ENCODE measurements at places on chromosomes 16 and 17.

DNA sequence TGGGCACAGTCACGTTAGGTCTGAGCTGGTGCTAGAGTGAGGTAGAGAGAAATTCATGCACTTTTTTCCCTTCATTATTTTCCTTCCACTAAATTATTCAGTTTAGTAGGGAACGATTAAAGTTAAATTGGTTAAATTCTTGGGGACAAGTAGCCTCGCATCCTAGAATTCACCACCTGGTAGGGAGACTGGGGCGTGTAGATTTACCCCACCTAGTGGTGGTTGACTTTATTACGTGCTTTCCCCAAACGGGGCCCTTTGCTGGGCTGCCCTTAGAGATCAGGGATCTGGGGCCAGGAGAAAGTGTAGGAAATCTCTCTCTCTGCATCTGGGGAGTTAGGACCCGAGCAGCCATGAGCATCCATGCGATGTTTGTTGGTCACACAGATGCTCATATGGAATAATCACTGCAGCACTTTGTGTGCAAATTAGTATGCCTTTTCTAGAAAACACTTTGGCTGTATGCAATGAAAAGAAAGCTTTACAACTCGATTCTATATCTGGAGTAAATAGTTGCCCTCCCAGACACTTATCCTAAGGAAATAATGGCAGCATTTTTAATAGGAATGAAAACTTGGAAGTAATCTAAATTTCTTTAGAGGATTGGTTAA is 107.0 kb downstream of the PLCG2 start:
- DNase-seq = peak; percentile 46

DNA sequence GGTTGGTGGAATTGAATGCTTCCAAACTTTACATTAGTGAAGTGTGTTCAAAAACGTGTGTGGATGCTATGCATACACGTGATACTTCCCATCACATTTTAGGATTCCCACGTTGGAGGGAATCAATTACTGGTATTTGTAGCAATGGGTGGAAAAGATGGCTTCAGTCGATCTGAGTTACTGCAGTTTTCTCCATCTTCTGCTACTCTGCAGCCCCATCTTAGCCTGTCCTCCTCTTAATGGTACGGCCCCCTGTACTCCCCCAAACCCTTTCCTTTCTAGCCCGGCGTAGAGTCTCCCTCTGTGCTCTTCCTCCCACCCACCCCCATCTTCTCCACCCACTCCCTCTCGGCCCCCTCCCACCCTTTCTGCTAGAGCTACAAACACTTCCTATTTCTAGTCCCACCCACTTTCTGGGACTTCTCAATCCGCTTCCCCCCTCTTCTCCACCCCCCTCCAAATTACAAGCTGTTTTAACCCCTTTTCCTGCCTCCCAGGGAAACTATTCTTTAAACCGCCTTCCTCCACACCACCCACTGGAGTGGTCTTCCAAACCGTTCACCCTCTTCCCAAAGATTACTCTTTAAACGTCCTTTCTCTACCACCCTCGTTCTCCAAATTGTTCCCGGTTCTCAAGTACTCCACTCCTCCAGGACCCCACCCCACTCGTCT is 1.1 kb downstream of the CHTF8 start:
- DNase-seq = no peak

DNA sequence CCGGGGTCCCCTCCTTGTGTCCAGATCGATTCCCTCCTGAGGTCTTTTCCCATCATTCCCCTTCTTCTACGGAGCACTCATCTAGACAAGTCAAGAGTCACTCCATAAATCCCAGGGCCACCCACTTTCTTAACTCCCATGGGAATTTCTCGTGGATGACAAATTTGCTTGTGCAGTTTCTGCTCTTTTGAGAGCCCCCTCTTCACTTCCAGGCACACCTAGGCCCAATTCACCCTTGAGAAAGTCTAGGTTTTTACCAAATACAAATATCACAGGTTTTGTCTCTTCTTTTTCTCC is 522 bp upstream of the POLDIP2 start:
- no peak for DNase-seq

GRCh38 chr16:23155445-23156049 is 6.3 kb upstream of the USP31 start:
- DNase-seq = no peak

DNA sequence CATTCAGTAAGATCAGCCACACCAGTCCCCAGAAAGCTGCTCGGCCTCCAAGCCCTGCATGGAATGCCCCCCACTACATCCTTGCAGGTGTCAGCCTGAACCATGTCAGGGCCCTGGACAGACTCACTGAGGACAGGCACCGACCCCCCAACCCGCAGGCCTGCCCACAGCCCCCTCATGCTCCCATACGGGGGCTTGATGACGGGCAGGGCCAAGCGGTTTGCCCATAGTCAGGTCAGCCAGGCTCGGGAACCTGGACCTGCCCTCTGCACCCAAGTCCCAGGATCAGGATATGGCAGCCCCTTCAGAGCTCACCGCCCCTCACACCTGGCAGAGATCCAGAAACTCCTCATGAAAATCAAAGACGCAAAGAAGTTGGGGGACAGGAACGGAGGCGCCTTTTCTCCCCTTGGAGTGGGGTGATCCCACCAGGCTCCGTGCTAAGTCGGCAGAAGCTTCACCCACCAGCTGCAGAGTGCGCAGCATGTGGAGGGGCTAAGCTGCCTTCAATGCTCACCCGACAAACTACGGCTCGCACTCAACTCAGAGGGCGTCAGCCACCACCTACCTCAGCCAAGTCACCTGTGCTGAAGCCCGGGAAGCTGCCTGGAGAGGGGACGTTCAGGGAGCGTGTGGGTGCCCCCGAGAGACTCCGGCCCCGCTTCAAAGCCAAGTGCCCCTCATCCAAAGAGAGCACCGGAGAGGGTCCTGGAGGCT is 26.5 kb downstream of the GNPTG start:
- DNase-seq = no peak

DNA sequence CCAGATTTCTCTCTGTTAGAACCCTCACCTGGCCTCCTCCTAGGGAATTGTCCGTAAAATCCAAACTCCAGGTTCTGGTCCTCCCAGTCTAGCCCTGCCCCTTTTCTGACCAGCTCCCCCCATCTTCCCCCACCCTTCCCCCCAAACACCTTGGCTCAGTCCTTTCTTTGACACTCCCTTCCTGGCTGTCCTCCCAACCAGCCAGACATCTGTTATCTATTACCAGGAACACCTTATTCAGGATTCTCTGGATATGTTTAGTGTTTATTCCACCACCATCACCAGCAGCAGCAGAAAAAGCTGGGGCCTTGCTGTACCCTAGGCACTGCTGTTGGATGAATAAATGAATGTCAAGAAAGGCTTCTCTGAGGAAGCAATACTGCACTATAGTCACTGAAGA is 4.0 kb upstream of the CMTM3 start:
- no peak for DNase-seq

GRCh38 chr16:89547860-89548259 is 12.6 kb upstream of the RPL13 start:
- DNase-seq = no peak

- DNase-seq = no peak
These were observed 3.2 kb downstream of the THRA start for GRCh38 chr17:40065769-40066510.

- no peak for DNase-seq
These were observed 949.6 kb downstream of the CDH11 start for GRCh38 chr16:64172226-64172625.

GRCh38 chr17:11142231-11142630 is 98.8 kb upstream of the SHISA6 start:
- DNase-seq = no peak

GRCh38 chr17:53135969-53136368 is 686.8 kb upstream of the KIF2B start:
- no peak for DNase-seq

DNA sequence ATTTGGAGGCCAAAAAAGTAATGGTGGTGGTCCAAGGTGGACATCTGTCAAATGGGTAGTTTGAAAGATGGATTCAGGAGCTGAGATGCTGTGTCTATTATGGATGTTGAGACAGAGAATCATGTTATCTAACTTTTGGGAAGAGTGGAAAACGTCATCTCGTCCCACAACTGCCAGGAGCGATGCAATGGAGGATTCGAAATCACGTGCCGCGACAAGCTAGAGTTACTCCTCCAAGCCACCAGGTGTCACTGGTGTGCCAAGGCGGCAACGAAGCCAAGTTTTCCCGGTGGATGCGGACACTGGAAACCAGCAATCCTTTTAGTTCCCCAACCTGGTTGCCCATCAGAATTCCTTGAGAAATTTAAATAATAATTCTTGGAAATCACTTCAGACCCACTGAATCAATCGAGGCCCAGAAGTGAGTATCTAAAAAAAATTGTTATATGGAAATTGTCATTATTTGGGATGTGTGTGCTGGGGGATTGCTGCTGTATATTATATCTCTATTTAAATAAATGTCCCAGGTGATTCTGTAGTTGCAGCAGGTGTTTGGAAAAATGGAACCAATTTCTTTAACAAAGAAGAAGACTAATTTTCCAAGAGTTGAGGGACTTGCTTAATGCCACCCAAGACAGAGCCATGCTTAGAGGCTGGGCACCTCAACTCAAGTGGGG is 206.1 kb downstream of the HAPSTR1 start:
- no peak for DNase-seq

GRCh38 chr16:13479549-13479948 is 440.4 kb upstream of the ERCC4 start:
- no peak for DNase-seq

GRCh38 chr16:49023050-49023449 is 258.6 kb downstream of the CBLN1 start:
- DNase-seq = no peak

DNA sequence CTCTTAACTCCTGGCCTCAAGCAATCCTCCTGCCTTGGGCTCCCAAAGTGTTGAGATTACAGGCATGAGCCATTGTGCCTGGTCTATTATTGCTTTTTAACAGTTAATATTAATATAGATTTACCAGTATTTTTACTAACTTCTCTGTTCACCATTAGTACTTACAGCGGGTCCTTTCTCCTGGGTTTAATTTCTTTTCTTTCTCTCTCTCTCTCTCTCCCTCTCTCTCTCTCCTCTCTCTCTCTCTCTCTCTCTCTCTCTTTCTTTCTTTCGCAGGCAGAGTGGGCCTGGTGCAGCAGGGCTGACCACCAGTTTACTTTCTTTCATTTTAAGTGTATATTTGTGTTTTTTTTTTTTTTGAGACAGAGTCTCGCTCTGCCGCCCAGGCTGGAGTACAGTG is 14.7 kb upstream of the DHX40 start:
- DNase-seq = no peak

- no peak for DNase-seq
These were observed 22.3 kb downstream of the GJC1 start for GRCh38 chr17:44807817-44808155.

DNA sequence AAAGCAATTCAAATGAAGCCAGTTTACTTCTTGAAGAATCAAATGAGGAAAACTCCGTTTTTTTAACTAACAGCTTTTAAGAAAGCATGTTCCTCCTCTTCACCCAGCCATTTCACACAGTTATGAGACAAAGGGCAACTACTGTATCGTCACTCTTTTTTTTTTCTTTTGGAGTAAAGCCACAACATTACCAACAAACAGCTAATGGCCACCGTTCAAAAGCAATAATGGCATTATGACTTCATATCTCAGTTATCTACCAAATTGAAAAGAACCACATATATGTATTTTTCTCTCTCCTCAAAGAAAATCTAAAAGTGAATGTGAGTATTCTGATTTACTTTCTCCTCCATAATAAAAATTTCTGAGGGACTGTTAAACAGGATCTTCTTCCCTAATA is 14.5 kb downstream of the GRB2 start:
- no peak for DNase-seq

- DNase-seq = no peak
These were observed 629.7 kb upstream of the KIF2B start for GRCh38 chr17:53193044-53193443.

DNA sequence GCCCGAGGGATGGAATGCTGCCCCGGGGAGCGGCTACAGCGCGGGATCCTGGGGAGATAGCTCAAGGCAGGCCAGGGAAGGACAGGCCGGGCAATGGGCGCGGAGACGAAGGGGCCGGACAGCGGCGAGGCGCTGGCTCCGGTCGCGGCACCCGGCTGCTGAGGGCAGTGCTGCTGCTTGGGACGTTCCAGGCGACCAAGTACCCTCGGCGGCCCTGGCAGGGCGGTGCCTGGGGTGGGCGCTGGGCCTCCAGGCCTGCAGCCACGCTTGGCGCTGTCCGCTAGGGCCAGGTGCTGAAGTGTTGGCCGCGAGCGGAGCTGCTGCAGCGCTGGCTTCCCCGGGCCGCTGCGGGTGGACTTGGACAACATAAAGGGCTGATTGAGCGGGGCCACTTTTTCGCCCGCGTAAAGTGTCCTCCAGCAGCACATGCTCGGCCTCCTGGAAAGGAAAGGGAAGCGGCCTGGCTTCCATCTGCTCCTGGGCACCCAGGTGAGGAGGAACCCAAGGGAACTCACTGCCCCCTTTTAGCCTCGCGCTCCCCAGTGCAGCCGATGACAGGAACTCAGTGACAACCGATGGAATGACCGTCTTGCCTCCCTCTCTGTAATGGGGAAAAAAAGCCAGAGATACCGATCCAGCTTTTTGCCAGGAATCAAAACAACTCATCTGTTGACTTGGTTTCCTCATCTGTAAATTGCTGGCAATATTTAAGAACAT is 23.7 kb downstream of the CLEC3A start:
- DNase-seq = no peak

- DNase-seq = no peak
These were observed 52.3 kb downstream of the KPNA2 start for GRCh38 chr17:68087851-68088250.

GRCh38 chr17:66275651-66276050 is 26.8 kb upstream of the PRKCA start:
- DNase-seq = no peak

DNA sequence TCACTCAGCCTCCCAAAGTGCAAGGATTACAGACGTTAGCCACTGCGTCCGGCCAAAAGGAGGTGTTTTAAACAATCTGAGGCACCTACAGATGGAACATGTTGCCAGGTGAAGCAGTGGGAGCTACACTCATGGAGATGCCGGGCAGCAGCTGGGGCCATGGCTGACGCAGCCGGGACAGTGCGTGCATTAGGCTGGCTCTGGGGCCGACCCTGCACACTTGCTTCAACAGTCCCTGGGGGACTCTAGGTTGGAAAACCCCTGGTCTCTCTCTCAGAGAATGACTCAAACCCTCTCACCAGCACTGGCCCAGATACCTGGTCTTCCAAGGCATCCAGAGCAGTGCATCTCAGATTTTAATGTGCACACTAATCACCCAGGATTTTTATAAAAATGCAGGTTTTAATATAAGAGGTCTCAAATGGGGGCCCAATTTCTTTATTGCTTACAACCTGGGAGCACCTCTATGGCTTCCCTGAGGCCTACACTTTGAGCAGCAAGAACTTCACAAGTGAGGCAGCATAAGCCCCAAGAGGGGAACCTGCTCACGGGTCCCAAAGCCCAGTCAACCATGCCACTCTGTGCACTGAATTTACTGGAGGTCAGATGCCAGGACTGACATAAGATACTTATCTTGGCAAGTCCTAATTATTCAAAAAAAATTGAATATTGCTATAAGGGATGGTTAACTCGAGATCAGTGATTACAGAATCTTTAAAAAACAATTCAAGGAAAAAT is 70.8 kb upstream of the TRAP1 start:
- DNase-seq = no peak

DNA sequence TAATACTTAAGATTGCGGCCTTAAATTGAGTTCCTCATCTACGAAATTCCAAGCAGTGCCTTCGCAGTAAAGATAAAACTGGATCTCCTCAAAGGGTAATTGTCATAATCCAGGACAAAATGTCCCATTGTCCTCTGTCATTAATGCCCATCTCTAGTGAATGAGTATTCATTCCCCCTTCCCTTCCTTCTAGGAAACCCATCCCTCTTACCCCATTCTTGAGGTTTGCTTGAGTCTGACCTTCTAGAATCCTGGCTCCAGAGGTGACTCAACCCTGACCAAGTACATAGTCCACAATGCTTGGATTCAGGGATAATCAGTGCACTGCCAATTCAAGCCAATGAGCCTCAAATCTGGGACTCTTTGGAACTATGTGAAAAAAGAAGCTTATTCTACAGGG is 47.0 kb upstream of the MAF start:
- no peak for DNase-seq

All from memory B cell (primary cell).